ENCODE measurements at places on chromosomes 1 and 21.

DNA sequence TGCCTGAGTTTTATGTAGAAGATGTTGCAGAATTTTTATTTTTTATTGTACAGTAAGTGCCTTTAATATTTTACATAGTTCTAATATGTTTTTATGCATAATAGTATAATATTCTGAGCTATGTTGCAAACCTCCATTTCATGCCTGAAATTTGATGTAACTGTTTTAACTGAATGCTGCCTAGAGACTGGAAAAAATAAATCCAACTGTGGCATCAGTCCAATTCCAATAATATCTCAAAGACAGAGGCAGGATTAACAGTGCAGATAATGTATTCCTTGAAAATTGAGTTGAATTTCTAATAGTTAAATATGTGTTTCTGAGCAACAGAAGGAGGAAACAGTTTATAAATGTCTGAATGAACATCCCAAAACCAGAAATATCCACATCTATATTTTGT lies 61.1 kb upstream of the KIF1B start:
- DNase-seq, result no peak

DNA sequence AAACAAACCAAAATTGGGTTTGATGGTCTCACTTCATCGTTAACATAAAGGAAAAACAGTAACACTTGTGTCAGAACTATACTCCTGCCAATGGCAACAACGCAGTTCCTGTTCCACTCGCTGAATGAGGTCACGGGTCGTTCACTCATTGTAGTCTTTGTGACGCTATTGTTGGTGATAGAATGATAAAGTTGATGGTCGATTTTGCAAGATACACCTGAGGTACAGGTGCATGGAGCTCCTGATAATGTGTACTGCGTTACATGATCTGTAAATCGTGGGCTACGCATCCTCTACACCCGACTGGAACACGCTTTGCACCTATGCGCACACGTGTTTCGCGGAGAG lies 391 bp upstream of the CENPS start:
- DNase-seq, result no peak

GRCh38 chr1:241401156-241401555 lies 44.2 kb upstream of the RGS7 start:
- no peak for DNase-seq

GRCh38 chr1:224542783-224543440 lies 73.2 kb upstream of the CNIH3 start:
- DNase-seq, result no peak

GRCh38 chr1:43274804-43275180 lies 5.0 kb downstream of the TMEM125 start:
- DNase-seq, result no peak

DNA sequence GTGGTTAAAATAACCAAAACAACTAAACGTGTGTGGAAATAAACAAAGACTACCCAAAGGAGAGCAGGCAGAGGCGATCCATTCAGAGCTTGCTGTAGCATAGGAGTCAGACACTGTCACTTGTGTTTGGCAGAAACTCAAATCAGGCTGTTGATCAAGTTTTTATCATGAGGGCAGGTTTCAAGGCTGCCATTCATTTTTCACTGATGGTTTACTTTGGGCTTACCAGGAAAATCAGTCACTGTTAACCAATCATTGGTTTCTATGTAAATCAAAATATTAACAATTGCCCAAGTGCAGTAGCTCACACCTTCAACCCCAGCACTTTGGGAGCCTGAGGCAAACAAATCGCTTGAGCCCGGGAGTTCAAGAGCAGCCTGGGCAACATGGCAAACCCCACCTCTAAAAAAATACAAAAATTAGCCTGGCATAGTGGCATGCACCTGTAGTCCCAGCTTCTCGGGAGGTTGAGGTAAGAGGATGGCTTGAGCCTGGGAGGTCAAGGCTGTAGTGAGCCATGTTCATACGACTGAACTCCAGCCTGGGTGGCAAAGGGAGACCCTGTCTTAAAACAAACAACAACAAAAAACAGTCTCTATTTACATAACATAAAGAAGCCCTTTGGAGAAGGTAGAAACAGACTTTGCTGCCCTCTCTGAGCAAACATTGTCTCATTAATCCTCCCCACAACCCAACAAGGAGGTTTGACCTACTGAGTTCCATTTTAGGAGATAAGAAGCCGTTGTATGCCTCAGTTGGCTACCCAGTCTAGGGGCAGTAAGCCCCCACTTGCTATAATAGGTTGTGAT lies 21.1 kb upstream of the ETS2 start:
- DNase-seq, result no peak

GRCh38 chr1:39204441-39205081 lies at the start of gene MACF1:
Gene MACF1, plus strand, starts transcription at chr1:39204695. Its CDS starts 328 bp downstream, at chr1:39205023.
- no peak for DNase-seq

DNA sequence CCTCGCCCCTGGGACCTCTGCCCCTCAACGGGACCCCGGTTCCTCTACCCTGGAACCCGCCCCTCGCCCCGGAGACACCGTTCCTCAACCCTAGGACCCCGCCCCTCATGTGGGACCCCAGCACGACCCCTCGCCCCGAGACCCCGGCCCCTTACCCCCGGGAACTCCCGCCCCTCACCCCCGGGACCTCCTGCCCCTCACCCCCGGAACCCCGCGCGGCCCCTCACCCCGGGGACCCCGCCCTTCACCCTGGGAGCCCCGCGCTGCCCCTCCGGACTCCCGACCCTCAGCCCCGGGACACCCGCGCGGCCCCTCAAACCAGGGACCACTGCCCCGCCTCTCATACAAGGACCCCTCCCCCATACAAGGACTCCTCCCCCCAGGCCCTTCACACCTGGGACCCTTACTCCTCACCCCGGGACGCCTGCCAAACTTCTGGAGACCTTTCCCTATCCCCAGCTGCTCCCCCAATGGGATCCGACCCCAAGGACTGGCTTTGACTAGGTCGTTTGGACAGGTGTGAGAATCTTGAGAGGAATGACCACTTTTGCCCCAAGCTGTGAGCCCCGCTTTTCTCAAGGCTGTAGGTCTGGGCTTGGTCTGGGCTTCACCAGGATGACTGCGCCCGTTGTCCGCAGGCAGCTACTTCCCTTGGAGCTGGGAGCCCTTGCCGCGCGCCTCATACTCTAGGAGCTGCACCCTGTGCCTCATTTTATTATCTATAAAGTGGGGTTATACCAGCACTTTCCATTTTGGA lies 843 bp downstream of the DIP2A start:
- no peak for DNase-seq

DNA sequence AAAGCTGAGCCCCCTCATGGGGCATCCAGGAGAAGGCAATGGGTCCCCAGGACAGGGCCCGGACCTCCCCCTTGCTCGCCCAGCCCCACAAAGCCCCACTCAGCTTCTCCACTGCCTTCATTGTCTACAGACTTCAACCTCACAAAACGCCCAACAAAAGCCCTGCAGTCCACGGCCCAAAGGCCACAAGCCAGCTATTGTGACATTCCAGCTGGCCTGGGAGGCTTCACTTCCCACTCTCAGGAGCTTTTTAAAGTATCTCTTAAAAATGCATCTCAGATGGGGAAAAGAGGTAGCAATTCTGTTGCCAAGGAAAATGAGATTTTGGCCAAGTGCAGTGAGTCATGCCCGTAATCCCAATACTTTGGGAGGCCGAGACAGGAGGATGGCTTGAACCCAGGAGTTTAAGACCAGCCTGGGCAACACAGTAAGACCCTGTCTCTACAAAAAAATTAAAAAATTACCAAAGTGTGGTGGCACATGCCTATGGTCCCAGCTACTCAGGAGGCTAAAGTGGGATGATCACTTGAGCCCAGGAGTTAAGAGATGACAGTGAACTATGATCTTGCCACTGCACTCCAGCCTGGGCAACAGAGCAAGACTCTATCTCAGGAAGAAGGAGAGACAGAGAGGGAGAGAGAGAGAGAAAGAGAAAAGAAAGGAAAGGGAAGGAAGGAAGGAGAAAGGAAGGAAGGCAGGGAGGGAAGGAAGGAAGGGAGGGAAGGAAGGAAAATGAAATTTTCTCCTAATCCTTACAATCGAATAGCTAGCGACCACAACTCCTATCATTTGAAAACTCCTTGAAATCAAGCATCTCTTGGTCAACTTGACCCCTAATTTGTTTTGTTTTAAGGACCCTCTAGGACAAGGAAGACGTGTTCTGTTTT lies 31.4 kb upstream of the TARDBP start:
- DNase-seq, result no peak

GRCh38 chr1:196660272-196660671 lies 8.4 kb downstream of the CFH start:
- no peak for DNase-seq

DNA sequence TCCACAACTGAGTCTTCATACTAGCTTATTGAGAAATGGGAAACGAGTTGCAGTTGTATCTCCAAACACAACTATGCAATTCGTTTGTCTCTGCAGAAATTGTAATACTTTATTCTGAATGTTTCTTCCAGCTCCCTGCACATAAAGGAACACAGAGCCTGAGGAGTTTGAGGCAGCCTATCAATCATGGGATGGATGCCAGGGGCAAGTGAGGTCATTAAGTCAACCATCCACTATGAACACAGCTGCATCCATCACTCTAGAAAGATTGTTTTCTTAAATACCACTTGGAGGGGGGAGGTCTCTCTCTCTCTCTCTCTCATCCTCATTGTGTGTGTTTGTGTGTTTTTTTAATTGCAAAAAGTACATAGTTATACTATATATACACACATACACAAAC lies 2.9 kb upstream of the PSMB2 start:
- DNase-seq, result no peak

DNA sequence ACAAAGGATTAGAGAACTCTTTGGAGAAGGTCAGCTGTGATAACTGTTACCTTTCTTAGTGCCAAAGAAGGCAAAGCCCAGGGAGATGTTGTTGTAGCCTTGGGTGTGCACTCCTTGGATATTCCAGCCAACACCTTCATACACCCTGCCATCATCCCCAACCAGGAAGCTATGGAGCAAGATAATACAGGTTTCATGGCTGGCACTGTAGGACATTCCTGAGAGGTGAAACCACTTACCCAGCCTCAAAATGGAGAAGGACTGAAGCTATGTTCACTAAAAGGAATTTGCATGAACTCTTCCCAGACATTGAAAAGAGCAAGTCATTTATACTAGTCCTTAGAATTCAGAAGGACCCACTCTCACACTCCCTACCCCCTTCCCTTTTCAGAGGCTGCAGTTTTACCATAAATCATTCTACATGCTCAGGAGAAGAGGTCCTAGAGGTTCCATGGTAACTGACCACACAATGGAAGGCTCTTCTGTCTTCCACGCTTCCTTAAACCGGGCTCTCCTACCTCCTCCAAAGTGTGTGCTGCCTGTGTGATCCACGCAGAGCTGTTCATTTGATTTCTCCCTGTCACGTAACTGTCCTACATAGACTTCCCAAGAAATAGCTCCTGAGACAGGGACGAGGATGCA lies 5.5 kb downstream of the PGLYRP4 start:
- DNase-seq, result no peak

DNA sequence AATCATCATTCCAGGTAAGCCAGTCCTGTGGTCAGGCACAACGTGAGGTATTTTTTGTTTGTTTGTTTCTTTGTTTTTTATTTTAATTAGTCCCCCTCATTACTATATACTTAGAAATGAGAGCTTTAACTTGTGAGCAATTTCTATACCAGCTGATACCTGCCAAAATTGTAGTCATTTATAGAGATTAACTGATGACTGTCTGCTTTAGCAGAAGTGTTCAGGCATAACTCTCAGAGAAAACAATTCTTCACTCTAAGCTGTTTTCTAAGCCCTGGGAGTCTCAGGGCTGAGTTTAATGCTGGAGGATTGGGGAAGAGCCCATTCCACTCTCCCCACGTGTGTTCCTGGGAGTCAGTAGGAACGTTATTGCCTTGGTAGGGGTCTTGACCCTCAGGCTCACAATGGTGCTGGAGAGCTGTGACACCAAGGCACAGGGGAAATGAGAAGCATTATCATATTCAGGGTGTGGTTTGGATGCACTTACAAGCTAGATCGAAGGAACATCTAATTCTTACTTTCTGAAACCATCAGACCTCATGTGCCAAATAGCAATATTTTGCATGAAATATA lies 168.2 kb downstream of the CLIC6 start:
- DNase-seq, result no peak

DNA sequence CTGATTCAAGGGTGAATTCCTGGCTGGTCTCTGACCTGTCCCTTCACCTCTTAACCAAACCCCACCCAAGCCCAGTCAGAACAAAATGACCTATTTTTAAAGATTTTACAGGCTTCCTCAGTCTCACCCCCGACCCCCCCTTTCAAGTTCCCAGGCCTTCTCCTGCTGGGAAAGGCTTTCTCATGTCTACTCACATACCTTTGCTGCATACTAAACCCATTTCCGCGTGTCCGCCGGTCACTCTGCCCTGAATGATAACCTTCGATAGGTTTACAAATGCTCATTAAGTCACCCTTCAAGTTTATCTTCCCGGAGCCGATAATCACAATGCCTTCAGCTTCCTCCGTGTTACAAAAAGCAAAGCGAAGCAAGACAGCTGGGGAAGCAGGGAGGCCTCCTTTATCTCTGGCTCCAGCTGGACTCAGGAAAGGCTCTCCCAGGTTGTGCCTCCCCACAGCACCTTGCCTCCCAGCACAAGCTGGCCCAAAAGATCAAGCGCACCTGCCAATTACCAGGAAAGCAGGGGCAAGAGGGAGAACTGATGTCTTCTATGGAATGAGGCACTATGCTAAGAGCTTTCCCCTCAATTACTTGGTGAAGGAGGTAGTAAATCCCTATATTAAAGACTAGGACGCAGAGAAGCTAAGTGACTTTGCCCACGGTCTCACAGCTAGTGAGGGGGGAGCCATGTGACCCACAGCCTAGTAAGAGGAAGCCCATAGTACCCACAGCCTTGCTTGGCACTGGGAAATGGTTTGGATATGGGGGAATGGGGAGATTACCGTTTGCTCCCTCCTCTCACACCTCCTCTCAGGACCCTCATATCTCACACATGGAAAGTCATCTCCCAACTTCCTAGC lies 15.9 kb downstream of the SMIM12 start:
- no peak for DNase-seq

- no peak for DNase-seq
Observed at GRCh38 chr1:205108464-205108863, 13.3 kb downstream of the RBBP5 start.

- no peak for DNase-seq
Observed at GRCh38 chr21:44539991-44540666, at the start of gene KRTAP10-1. Gene KRTAP10-1, minus strand, starts transcription at chr21:44540195. Its CDS starts 45 bp downstream, at chr21:44540150.

Measured in NCI-H524 treated with DMSO at 0.1 percent for 48 hours (cell line).